ENCODE measurements at places on chromosomes 2 and 18.

- no peak for DNase-seq
These were observed 51.6 kb upstream of the ATP8B1 start for GRCh38 chr18:57854726-57855125.

GRCh38 chr2:200492656-200493055 is 17.2 kb downstream of the KCTD18 start:
- no peak for DNase-seq

DNA sequence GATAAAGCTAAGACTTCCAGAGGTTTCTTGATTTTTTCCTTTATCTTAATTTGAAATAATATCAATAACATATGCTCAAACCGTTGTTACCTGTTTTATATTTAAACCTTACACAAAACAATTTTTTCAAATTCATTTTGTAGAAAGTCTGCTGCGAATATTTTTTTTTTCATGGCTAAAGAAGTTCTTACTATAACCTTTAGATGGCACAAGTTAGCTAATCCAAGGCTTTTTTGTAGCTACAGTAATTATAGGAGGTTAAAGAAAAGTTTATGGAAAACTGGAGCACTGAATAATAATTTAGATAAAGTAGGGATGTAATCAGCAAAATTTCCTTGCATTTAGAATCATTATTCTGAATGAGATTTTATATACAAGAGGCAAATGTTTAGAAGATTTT is 78.0 kb upstream of the PNPT1 start:
- no peak for DNase-seq

- DNase-seq = no peak
These were observed 106.4 kb downstream of the VAPA start for GRCh38 chr18:10020171-10020570.

GRCh38 chr2:219656526-219656925 is 29.1 kb downstream of the SLC4A3 start:
- DNase-seq = no peak

DNA sequence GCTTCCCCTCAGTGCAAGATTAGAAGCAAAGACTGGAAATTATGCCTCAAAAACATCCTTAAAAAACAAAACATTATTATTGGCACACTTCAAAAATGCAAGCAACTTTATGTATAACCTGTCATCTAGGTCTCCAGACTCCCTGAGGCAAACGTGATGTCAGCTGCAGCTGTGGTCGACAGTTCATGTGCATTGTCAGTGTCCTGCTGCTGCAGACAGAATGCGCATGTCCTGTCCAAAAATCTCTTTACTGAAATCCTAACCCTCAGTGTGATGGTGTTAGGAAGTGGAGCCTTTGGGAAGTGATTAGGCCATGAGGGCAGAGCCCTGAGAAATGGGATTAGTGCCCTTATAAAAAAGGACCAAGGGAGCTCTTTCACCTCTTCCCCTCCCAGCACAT is 126.9 kb downstream of the CYRIA start:
- no peak for DNase-seq

DNA sequence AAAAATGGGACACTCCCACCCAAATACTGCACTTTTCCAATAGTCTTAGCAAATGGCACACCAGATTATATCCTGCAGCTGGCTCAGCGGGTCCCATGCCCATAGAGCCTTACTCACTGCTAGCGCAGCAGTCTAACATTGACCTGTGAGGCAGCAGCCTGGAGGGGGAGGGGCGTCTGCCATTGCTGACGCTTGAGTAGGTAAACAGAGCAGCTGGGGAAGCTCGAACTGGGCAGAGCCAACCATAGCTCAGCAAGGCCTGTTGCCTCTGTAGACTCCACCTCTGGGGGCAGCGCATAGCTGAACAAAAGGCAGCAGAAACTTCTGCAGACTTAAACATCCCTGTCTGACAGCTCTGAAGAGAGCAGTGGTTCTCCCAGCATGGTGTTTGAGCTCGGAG is 110.4 kb downstream of the CTIF start:
- no peak for DNase-seq

GRCh38 chr18:3441290-3441689 is 8.7 kb upstream of the TGIF1 start:
- DNase-seq = no peak

DNA sequence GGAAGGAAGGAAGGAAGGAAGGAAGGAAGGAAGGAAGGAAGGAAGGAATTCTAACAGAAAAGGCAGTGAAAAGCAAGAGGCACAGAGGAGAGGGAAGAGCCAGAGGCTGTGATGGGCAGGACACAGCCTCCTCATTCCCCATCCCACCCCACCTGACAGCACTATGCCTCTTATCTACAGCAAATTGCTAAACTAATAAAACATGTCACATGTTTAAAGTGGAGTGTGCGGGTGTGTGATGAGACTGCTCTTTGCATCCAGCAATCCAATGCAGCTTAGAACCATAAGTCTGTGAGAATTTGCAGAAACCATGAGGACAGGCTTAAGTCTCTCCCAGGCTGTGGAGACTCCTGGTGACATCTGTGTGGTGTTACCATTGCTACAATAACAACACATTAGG is 108.4 kb upstream of the ALK start:
- no peak for DNase-seq

DNA sequence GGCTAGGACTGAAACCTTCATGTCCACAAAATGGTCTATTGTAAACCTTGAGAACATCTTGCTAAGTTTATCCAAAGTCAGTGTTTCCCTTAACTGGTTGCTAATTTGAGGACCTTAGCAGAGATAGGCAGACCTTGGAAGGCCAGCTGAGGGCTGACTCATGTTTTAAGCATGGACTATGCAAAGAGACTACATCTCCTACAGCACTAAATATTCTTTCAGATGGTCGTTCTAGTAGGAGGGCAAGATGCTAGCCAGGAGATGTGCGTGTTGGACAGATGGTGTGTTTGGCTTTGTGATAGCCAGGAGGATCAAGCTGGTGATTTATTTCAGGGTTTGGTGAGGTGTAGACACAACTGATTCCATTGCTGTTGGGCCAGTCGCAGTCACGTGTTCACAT is 75.8 kb downstream of the NRP2 start:
- DNase-seq = no peak

DNA sequence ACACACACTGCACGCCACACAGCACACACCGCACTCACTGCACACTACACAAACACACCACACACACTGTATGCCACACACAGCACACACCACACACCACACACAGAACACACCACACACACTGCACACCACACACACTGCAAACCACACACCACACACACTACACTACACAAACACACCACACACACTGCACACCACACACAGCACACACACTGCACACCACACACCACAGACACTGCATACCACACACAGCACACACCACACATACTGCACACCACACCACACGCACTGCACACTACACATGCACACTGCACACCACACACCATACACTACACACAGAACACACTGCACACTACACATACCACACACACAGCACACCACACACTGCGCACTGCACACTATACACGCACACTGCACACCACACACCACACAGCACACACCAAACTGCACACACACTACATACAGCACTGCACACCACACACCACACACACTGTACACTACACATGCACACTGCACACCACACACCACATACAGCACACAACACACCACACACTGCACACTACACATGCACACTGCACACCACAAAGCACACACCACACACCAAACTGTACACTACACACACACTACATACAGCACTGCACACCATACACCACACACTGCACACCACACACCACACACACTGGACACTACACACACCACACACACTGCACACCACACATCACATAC is 59.6 kb downstream of the ASB1 start:
- no peak for DNase-seq

GRCh38 chr2:10307561-10308156 is 5.0 kb downstream of the HPCAL1 start:
- no peak for DNase-seq

DNA sequence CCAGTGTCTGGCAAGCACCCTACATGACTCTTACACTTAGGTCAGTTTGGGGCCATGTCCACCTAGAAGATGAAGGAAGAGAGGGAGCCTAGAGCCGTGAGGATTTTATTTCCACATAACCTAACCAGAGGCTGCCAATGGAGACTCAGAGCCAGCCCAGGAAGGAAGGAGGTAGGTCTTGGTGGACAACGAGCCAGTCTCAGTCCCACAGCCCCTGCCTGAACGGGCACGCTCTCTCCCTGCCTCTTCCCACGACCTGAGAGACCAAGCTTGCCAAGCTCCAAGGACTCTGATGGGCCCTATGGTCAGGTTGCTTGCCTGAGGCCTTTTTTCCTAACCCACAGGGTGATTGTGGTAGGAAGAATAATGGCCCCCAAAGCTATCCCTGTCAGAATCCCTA is 188.4 kb downstream of the TFCP2L1 start:
- no peak for DNase-seq

DNA sequence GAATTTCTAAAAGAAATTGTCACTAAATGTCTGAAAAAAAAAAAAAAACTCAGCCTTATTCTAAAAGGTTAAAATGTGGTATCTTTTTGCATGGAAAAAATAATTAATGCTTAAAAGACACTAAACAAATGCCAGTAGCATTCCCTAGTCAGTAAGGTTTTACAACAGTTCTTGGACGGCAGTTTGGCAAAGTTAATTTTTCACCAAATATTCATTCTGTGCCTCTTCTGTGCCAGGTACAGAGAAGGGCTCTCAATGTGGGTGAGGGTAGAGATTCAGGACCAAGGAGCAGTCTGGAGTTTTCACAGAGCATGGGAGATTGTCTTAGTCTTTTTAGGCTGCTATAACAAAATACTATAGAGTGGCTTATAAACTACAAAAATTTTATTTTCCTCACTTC is 6.0 kb upstream of the CCDC93 start:
- no peak for DNase-seq

DNA sequence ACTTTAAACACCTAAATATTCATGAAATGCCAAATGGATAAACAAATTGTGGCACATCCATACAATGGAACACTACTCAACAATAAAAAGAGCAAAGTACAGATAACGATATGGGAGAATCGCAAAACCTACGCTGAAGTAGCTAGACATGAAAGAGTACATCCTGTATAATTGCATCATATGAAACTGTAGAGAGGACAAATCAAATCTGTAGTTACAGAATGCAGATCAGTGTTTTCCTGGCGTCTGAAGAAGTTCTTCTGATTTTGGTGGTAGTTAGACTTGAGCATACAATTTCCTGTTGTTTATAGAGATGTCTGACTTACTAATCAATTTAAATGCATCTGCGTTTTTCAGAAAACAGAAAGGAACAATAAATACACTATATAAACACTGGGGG is 394.4 kb downstream of the SOCS6 start:
- no peak for DNase-seq

DNA sequence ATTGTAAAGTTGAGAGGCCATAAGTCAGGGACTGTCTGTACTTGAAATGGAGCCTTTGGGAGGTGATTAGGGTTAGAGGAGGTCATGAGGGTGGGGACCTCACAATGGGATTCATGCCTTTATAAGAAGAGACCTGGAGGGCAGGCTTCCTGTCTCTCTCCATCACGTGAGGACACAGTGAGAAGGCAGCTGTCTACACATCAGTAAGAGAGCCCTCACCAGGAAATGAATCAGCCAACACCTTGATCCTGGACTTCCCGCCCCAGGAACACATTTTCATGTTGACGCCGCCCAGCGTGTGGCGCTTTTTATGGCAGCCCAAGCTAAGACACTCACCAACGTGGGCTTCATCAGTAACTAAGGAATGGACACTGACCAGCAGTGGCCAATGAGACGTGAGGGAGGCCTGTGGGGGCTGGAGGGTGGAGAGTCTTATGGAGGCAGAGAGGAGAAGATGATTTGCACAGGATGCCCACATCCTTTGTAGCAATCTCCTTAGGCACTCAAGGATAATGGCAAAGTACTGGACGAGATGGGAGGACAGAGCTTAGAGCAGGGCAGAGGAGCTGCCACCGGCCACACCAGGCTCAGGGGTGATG is 162.7 kb downstream of the EIPR1 start:
- no peak for DNase-seq

DNA sequence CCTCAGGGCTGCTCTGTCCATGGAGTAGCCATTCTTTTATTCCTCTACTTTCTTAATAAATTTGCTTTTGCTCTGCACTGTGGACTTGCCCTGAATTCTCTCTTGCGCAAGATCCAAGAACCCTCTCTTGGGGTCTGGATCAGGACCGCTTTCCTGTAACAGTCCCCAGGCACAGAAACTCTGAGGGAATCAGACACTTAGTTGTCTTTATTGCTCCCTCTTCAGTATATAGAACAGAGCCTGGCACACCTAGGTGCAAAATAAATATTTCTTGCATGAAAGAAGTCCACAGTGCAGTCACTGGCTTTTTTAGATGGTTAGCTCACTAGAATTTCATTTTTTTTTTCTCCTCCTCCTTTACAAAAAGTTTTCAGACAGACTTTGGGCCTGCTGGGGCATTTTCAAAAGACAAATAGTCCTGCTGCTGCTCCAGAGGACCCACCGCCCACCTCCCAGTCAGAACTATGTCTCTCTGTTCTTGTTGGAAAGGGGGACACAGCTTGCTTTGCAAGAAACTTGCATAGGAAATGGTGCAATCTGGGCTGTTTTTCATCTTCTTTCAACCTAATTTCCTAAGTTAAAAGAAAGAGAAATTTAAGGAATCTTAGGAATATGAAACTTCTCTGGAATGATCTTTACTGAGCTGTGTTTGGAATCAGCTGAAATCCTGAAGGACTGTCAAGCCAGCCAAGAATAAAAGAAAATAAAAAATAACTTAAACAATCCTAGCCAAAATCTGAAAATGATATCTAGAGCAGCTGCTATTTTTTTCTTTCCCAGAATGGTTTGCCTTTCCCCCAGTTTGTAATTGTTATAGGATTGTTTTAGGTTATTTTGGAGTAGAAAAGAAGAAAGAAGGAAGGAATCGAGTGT is 31.7 kb upstream of the MAP4K3 start:
- no peak for DNase-seq

- DNase-seq = no peak
These were observed 12.9 kb upstream of the NCKAP5 start for GRCh38 chr2:133581010-133581760.

DNA sequence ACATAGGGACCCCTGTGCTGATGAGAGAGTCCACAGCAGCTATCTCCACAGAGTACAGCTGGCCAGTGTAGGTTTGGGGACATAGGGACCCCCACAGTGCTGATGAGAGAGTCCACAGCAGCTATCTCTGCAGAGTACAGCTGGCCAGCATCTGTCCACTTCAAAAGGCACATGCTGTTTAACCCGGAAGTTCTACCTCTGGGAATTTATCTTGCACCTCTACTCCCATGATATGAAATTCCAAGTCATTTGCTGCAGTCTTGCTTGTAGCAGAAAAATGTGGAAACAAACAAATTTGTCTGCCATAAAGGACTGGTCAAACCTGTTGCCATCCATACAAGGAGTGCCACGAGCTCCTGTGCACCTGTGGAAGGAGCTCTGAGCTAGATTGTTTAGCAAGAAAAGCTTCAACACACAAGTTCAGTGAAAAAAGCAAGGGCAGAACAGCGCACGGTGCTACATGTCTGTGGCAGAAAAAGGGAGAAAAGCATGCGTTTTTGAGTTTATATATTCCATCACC is 33.1 kb downstream of the LRRFIP1 start:
- DNase-seq = no peak

GRCh38 chr18:48595703-48596218 is 56.9 kb downstream of the CTIF start:
- DNase-seq = no peak

- DNase-seq = no peak
These were observed 64.0 kb upstream of the YWHAQ start for GRCh38 chr2:9694661-9695234.
